ENCODE measurements at places on chromosomes 2 and 18.

GRCh38 chr2:190094316-190094871, 31.9 kb upstream of the MSTN start:
- DNase-seq = no peak

- DNase-seq = no peak
These were observed 90.2 kb downstream of the EHD3 start for GRCh38 chr2:31324016-31324633.

GRCh38 chr2:102106133-102106556, 36.4 kb upstream of the IL1R1 start:
- DNase-seq = peak; percentile 70

- no peak for DNase-seq
These were observed 24.4 kb upstream of the CYP1B1 start for GRCh38 chr2:38100328-38100727.

DNA sequence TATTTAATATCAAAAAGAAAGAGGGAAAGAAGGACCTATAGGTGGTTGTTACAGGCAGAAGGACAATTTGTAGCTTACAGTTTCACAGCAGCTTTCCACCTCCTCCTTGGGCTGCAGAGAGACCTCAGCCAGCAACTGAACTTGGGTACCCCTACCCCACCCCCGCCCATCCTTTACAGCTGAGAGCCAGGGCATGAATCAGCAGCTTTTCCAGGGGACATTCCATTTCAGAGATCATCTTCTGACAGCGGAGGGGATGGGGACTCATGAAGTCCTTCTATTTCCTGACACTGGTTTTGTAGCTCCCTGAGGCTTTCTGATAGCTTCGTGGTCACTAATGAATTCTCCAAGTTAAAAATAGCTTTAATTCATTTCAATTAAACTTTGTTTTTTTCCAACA, 96.4 kb downstream of the ITGB1BP1 start:
- no peak for DNase-seq

GRCh38 chr18:58838165-58838860, 26.4 kb upstream of the ZNF532 start:
- DNase-seq = no peak

GRCh38 chr2:65576861-65577601, 144.6 kb upstream of the SPRED2 start:
- peak; percentile 77 for DNase-seq

GRCh38 chr2:65395621-65396347, 36.6 kb downstream of the SPRED2 start:
- DNase-seq = no peak

DNA sequence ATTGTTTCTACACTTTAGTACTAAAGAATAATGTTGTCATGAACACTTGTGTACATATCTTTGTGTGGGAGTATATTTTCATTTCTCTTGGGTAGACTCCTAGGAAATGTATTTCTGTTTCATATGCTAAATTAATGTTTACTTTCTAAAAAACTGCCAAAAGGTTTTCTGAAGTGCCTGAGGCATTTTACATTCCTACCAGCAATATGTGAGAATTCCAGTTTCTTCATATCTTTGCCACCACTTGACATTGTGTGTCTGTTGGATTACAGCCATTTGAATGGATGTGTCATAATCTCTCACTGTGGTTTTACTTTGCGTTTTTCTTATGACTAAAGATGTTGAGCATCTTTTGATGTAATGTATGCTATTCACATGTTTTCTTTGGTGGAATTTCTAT, 428.2 kb upstream of the KCNH7 start:
- DNase-seq = peak; percentile 81

Data from fibroblast of the conjunctiva (primary cell).